Purkinje cell (primary cell): ENCODE measurements at places on chromosomes 4 and X. TPM values are rescaled to one million over a fixed set of nuclear protein-coding genes. Genes with fewer than 3 reads are reported as not detected.

Gene PABPC1L2A
- 2.1 TPM in 1 of 2 replicates, not detected in the other for polyA plus RNA-seq

Gene LNX1
- polyA plus RNA-seq: 11.7 and 15.2 TPM in 2 replicates

Gene SYTL4
- 1.0 and 2.0 TPM in 2 replicates for polyA plus RNA-seq

Gene EMCN
- polyA plus RNA-seq: 3.4 TPM in 1 of 2 replicates, not detected in the other

Gene DMRTC1
- 0.38 TPM in 1 of 2 replicates, not detected in the other for polyA plus RNA-seq

Gene RIPPLY1
- polyA plus RNA-seq: not detected in 2 replicates

Gene DCAF8L2
- not detected in 2 replicates for polyA plus RNA-seq

Gene SPIN4
- 1.7 and 3.2 TPM in 2 replicates for polyA plus RNA-seq

Gene PCYT1B
- polyA plus RNA-seq: 0.71 and 0.88 TPM in 2 replicates

Gene LRCH2
- polyA plus RNA-seq: 8.1 and 8.5 TPM in 2 replicates

Gene SFRP2
- 0.93 TPM in 1 of 2 replicates, not detected in the other for polyA plus RNA-seq

Gene LDB2
- 2.3 and 36.3 TPM in 2 replicates for polyA plus RNA-seq

Gene GRID2
- polyA plus RNA-seq: 452 and 581 TPM in 2 replicates

Gene KLB
- 0.85 TPM in 1 of 2 replicates, not detected in the other for polyA plus RNA-seq

Gene NHS
- polyA plus RNA-seq: 0.39 and 0.74 TPM in 2 replicates

Gene MTCP1
- polyA plus RNA-seq: 14.8 and 44.3 TPM in 2 replicates

Gene CLTRN
- 0.82 TPM in 1 of 2 replicates, not detected in the other for polyA plus RNA-seq

Gene PDZD4
- 0.43 and 2.1 TPM in 2 replicates for polyA plus RNA-seq

Gene DUX4
- not detected in 2 replicates for polyA plus RNA-seq

Gene KANTR
- 8.3 and 14.1 TPM in 2 replicates for polyA plus RNA-seq

Gene FAM236A
- polyA plus RNA-seq: not detected in 2 replicates

Gene BMX
- not detected in 2 replicates for polyA plus RNA-seq

Gene UBL4A
- polyA plus RNA-seq: 6.2 and 8.0 TPM in 2 replicates

Gene ZMAT1
- polyA plus RNA-seq: 13.2 and 17.6 TPM in 2 replicates

Gene PPARGC1A
- 7.9 and 12.6 TPM in 2 replicates for polyA plus RNA-seq

Gene UBQLN2
- polyA plus RNA-seq: 59.7 and 62.0 TPM in 2 replicates

Gene FREM3
- 0.32 TPM in 1 of 2 replicates, not detected in the other for polyA plus RNA-seq
